ENCODE measurements at places on chromosomes 16 and 17.

DNA sequence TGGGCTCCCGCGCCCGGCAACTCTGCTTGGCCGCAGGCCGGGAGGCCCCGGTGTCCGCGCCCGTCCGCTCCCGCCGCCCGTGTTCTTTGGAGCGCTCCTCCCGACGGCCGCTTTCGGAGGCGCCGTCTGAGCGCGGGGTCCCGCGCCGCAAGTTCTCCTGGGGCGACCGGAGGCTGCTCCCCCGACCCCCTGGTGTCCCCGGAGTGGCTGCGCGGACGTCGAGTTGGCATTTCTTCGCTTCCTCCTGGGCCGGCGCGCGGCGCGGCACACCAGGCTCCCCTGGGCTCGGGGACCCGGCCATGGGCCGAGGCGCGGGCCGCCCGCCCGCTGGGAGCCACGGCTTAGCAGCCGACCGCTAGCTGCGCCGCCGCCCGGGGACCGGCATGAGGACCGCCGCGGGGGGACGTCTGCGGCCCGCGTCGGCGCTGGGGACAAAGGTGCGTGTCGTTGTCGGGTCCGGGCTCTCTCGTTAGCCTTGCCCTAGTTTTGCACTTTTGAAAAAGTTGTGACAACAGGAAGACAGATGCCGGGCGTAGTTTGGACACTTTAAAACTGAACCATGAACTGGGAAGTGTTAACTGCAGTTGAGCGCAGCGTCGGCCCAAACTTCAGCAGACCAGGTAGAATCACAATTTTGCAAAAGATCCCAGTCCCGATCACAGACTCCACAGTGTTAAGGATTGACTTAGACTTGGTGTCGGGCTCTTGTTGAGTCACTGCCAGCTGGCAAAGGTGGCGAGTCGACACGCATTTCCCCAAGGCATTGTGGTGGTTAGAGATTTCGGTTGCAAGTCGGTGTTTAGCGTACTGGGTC is 700 bp downstream of the UBN1 start:
- DNase-seq: peak; percentile 3

DNA sequence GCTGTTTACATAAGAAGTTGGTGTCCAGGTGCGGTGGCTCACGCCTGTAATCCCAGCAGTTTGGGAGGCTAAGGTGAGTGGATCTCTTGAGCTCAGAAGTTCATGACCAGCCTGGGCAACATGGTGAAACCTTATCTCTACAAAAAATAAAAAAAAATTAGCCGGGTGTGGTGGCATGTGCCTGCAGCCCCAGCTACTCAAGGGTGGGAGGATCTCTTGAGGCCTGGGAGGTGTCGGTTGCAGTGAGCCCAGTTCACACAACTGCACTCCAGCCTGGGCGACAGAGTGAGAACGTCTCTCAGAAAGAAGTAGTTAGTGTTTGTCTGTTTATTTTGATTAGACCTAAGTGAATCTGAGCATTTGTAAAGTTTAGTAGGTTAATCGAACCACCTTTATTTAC is 12.8 kb downstream of the DDX19A start:
- no peak for DNase-seq

GRCh38 chr17:1197379-1197778 is 17.6 kb upstream of the ABR start:
- no peak for DNase-seq

- no peak for DNase-seq
Measured at GRCh38 chr16:11254913-11255736, 879 bp downstream of the SOCS1 start.

DNA sequence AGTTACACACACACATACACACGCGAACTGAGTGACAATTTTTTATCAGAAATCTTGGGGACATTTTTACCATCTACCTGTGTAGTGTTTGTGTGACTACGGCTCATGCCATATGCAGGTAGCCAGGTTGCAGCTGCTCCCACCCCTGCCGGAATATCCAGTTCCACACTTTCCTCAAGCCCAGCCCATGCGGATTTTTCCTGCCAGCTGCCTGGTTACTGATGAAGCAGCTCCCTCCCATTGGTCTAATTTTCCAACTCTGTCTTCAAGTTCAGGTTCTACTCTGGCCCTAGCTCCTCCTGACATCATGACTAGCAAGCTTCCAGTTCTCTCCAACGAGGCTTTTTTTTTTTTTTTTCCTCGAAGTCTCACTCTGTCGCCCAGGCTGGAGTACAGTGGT is 4.8 kb downstream of the GSG1L2 start:
- DNase-seq: no peak

GRCh38 chr16:71255721-71256120 is 25.2 kb upstream of the HYDIN start:
- no peak for DNase-seq

DNA sequence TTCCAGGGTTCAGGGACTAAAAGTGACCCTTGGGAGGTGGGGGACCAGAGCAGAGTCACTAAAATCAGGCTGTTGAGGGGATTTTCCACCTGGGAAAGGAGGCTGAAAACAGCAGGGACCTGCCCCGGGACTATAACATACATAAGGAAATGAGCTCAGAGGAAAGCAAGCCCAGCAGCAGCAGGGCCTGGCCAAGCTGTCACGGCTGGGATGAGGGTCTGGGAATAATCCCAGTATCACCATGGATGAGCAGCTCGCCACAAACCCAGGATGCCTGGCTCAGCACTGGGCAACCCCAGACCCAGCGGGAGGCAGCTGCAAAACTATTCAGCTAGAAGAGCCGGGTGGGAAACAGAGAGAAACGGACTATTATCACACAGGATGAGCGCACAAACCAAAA is 72.4 kb downstream of the RPH3AL start:
- no peak for DNase-seq

GRCh38 chr17:63447471-63448009 is 1.4 kb upstream of the CYB561 start:
- DNase-seq: no peak
